ENCODE measurements at places on chromosomes 13 and 19.

- no peak for DNase-seq
Observed at GRCh38 chr13:113551081-113552000, 33.2 kb upstream of the TFDP1 start.

- DNase-seq = no peak
Observed at GRCh38 chr13:74367193-74367592, 233.0 kb upstream of the KLF12 start.

- no peak for DNase-seq
Observed at GRCh38 chr13:99042521-99043250, 64.8 kb upstream of the DOCK9 start.

DNA sequence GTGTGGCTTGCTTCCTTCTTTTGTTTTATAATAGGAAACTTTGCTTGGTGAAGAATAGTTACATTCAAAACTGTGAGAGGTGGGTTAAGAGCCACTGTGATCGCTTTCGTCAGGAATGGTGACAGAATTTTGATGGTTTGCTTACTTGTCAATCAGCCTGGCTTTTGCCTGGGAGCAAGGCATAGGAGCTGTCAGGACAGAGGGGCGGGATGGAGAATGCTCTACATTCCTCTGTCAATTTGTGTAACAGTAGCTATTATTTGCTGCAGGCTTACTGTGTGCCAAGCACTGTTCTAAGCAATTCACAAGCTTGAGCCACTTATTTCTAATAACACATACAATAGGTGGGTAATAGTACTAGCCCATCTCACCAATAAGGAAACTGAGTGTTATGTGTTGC, 28.1 kb upstream of the TNFSF11 start:
- no peak for DNase-seq

DNA sequence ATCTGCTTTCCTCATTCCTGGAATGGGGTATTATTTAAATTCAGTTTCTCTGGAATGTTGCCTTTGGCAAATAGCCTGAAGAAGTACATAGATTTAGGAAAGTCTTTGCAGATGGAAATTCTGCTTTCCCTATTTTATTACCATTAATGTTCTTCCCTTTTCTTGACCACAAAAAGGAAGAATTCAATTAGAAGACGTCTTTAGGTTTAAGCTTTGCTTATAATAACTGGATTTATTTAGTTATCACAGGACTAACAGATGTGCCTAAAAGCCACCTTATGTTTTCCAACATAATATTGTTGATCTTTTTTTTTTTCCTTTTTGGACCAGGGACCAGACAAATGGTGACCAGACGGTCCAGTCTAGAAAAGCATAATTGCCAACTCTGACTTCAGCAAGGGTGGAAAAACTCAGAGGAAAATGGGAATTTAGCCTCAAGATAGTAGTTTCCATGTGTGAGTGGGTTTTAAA, 210.1 kb upstream of the SPRY2 start:
- no peak for DNase-seq

- DNase-seq = no peak
Observed at GRCh38 chr19:19525611-19526380, 2.9 kb upstream of the YJEFN3 start.

DNA sequence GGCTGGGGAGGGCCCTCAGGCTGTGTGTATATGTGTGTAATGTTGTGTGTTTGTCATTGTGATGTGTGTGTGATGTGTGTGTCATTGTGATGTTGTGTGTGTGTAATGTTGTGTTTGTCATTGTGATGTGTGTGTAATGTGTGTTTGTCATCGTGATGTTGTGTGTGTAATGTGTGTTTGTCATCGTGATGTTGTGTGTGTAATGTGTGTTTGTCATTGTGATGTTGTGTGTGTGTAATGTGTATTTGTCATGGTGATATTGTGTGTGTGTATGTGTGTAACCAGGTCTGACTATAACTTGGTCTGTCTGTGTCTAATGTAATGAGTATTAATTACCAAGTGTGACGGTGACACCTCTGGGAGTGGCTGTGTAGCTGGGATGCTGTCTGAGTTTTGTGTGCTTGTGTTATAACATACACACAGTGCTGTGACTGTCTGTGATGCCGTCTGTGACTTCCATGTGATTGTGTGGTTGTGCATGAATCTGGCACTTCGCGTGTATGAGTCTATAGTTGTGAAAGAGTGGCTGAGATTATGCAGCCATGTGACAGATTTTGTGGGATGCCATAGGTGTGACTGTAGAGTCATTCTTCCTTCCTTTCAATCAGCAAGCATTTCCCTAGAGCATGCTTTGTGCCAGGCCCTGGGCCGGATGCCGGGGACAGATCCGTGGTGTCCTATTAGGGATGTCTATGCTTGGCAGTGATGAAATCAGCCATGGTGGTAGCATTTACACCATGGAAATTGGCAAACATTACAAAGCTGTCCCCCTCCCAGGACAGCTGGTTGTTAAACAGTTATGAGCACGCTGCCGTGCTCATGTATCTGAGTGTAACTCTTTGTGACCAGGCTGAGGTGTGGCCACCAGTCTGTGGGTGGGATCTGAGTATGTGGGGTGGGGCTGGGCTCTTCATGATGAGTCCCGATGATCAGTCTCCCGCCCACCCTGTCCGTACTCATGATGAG, 6.4 kb downstream of the TNFSF14 start:
- no peak for DNase-seq
